ENCODE measurements at places on chromosomes 13 and 19.

- H3K36me3 ChIP-seq = no peaks in the 10 kb centered on the region
- no peak for DNase-seq
- no peak overlapping the region for H3K27ac ChIP-seq
- H3K4me3 ChIP-seq = no peak overlapping the region
Measured at GRCh38 chr13:113033054-113033850, 64.2 kb downstream of the MCF2L start.

DNA sequence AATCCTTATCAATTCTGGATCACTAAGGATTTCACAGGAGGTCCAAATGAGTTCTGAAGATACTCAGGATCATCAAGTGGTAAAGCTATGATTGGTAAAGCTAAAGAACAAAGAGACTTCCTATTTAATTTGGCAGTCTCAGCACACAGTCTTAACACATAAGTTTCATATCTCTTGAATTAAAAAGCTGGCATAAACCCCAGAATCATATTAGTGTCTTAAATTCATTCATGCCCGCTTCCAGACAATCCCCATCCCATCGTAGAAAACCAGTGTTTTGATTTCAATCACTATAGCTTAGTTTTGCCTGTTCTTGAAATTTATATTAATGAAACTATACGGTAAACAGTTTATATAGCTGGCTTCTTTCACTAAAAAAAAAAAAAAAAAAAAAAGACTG, 278.7 kb downstream of the DIAPH3 start:
- no peaks in the 10 kb centered on the region for H3K27me3 ChIP-seq
- no peaks in the 10 kb centered on the region for H3K4me1 ChIP-seq
- H3K27ac ChIP-seq = no peak overlapping the region
- H3K4me3 ChIP-seq = no peak overlapping the region

DNA sequence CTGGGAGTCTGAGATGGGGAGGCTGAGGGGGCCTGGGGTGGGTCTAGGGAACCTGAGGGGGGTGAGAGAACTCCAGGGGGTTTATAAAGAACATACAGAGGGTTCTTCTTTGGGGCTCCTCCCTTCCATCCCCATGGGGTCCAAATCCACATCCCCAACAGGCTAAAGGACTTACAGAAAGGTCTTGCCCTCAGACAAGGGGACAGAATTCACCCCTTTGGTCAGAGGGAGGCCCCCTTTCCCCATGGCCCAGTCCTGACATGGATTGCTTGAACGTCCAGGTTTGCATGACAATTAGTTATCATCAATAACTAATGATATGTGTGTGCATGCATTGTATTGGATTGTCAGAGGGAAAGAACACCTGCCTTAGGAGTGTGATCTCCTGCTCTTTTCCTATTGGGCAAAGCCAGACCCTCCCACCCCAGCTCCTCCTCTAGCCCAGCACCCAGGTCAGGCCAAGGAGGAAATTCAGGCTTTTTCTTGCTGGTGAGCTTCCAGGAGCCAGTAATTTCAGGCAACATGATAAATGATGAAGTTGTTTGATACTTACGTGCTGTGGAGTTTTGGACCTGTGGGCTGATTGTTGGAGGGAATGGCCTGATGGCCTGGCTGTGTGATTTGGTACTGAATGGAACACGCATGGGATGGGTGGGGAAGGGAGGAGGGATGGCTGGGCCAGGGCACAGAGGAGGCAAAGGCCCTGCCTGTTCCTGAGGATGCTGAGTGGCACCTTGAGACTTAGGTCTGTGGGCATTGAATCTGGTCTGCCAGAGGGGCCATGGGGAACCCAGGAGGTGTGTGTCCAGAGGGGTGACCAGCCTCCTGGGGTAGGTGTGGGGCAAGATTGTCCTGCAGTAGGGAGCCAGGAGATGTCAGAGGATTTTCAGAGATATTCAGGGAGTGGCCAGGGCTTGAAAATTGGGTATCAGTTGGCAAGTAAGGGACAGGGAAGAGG, 1.1 kb downstream of the KLHL26 start:
- peak overlapping the region; percentile 80 for H3K4me3 ChIP-seq
- H3K27me3 ChIP-seq = no peaks in the 10 kb centered on the region
- no peaks in the 10 kb centered on the region for H3K36me3 ChIP-seq
- H3K27ac ChIP-seq = peak overlapping the region; percentile 18

DNA sequence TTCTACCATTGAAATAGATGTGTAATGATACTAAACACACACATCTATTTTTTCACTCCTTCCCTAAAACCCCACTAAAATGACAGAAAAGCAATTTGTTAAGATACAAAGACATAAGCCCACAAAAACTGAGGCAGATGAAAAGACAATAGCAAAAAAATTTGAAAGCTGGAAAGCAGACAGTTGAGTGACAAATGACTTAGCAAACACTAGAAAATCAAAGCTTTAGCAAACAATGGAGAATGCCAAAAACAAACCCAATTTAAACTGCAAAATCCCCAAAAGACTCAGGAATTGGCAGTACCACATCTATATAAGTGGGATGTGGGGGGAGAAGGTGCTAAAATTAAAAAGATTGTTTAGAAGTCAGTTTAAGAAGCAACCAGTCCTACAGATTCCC, 9.5 kb downstream of the TSC22D1 start:
- no peaks in the 10 kb centered on the region for H3K27me3 ChIP-seq
- H3K4me3 ChIP-seq = no peak overlapping the region
- H3K4me1 ChIP-seq = no peaks in the 10 kb centered on the region
- no peak for DNase-seq
- H3K36me3 ChIP-seq = no peaks in the 10 kb centered on the region
- no peak overlapping the region for H3K27ac ChIP-seq

- DNase-seq = no peak
- no peak overlapping the region for H3K4me3 ChIP-seq
- no peaks in the 10 kb centered on the region for H3K27me3 ChIP-seq
Measured at GRCh38 chr13:33438918-33439317, 153.4 kb upstream of the STARD13 start.

- peak; percentile 72 for DNase-seq
- no peaks in the 10 kb centered on the region for H3K27me3 ChIP-seq
- peaks cover 10% of the 10 kb centered on the region for H3K36me3 ChIP-seq
- peak overlapping the region; percentile 68 for H3K27ac ChIP-seq
- H3K4me3 ChIP-seq = no peak overlapping the region
Measured at GRCh38 chr19:15248648-15249527, 16.6 kb upstream of the EPHX3 start.

GRCh38 chr19:35932291-35932936, 3.8 kb upstream of the LRFN3 start:
- no peaks in the 10 kb centered on the region for H3K36me3 ChIP-seq
- peaks cover 5% of the 10 kb centered on the region for H3K4me1 ChIP-seq
- H3K4me3 ChIP-seq = no peak overlapping the region
- no peaks in the 10 kb centered on the region for H3K27me3 ChIP-seq
- H3K27ac ChIP-seq = no peak overlapping the region
